Adrenal gland (tissue), 19 donors: ENCODE measurements at places on chromosomes 4 and X.
A peak's percentile ranks its signal among the peaks of the same experiment; 100 is the strongest.

DNA sequence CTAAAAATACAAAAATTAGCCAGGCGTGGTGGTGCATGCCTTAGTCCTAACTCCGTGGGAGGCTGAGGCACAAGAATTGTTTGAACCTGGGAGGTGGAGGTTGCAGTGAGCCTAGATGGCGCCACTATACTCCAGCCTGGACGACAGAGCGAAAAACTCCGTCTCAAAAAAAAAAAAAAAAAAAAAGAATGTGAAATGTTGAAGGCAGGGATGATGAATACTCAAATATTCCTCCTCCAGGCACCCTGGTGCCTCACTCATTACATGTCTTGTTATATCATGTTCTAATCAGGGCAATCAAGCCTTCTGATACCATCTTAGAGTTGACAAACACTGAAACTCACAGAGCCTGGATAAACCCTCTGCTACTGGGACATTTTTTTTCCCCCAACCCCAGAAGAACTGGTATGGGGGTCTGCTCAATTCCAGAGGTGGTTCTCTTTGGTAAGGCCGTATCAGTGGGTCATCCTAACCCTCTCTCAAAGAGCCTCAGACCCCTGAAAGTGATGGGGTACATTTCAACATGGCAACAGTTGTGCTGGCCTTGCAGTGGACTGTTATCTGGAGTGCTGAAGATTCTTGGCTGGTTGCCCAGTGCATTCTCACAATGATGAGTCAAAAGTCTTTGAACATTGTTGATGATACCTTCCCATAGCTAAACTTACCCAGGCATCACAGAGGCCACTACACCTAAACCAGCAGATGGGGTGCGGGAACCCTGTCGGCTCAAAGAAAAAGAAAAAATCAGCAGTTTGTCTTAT lies 2.4 kb upstream of the SH3KBP1 start:
- H3K27ac ChIP-seq, result no peak overlapping the region
- H3K4me3 ChIP-seq, result no peak overlapping the region
- H3K4me1 ChIP-seq, result no peaks in the 10 kb centered on the region
- peak; percentile 78 for DNase-seq
- no peaks in the 10 kb centered on the region for H3K27me3 ChIP-seq
- H3K36me3 ChIP-seq, result no peaks in the 10 kb centered on the region

DNA sequence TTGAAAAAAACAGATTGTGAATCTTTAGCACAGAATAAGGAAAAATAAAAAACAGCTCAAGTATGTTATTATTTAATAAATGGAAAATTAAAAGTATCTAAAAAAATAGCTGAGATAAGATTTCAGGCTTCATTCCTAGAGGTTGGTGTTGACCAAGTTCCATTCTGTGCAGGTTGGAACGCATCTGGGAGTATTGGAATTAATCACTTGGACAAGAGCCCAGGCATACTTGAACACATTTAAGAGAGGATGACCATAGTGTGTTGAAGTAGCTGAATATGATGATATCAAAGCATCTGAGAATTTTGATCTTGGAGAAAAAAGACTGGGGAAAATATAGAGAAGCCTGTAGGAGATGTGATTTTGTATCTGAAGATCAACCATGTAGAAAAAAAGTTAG lies 54.6 kb upstream of the VCX start:
- H3K4me1 ChIP-seq, result no peaks in the 10 kb centered on the region
- H3K36me3 ChIP-seq, result no peaks in the 10 kb centered on the region
- DNase-seq, result no peak

GRCh38 chr4:169770416-169770815 lies 12.7 kb upstream of the HPF1 start:
- H3K36me3 ChIP-seq, result no peaks in the 10 kb centered on the region
- H3K27ac ChIP-seq, result no peak overlapping the region
- H3K4me3 ChIP-seq, result no peak overlapping the region
- peaks cover 9% of the 10 kb centered on the region for H3K27me3 ChIP-seq
- DNase-seq, result no peak

DNA sequence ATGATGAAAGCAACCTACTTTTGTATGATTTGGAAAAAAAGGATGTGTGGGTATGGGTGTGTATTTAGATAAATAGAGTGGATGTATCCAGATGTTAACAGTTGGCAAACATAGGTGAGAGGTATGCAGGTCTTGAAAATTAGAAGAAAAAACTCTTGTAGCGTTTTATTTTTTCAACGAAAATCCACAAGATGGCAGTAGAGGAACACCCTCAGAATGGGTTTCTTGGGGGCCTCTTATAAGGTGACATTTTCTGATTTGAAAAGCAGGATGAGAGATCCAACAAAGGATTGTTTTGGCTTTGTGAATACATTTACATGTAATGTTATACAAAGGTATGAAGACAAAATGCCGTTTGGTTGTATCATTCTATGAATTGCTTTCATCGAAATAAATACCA lies 68.3 kb downstream of the FMR1NB start:
- no peak overlapping the region for H3K27ac ChIP-seq
- H3K36me3 ChIP-seq, result no peaks in the 10 kb centered on the region
- no peaks in the 10 kb centered on the region for H3K4me1 ChIP-seq
- H3K4me3 ChIP-seq, result no peak overlapping the region

- no peak overlapping the region for H3K4me3 ChIP-seq
- no peaks in the 10 kb centered on the region for H3K27me3 ChIP-seq
- no peak overlapping the region for H3K27ac ChIP-seq
- H3K36me3 ChIP-seq, result no peaks in the 10 kb centered on the region
- H3K4me1 ChIP-seq, result no peaks in the 10 kb centered on the region
Observed at GRCh38 chr4:175705407-175705806, 106.7 kb downstream of the GPM6A start.

DNA sequence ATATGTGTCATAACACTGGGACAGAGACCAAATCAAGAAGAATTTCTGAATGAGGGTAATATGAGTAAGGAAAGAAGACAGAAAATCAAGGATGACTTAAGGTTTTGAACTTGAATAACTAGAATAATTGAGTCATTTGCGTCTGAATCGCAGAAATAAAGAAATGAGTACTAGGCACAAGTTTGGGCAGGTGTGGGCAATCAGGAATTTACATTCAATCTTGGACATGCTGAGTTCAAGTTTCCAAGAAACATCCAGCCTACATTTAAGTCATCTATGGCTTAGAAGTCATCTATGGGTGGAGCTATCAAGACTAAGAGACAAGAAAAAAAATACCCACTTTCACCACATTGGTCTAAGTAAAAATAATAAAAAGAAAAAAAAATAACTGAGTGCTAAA lies 30.4 kb upstream of the WDR44 start:
- no peak overlapping the region for H3K27ac ChIP-seq
- no peaks in the 10 kb centered on the region for H3K36me3 ChIP-seq
- peaks cover 3% of the 10 kb centered on the region for H3K27me3 ChIP-seq
- DNase-seq, result no peak
- no peaks in the 10 kb centered on the region for H3K4me1 ChIP-seq

DNA sequence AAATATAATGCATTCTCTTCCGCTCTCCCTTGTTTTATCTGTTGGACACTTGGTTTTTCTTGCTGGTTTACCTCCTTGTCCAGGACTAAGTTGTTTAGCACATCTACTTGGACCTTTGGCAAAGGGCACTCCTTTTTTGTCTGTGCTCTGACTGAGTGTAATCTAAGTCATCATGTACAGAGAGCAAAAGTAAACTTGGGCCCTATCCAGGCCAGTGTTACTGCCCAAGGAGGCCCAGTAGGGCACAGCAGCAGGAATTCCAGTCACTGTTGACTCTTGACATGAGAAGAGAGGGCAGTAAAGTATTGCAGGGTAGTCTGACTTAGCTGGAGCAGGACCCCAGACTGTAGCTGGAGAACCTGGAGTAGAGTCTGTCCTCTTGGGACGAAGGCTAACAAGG lies 445.5 kb downstream of the ZIC3 start:
- H3K4me3 ChIP-seq, result no peak overlapping the region
- no peak for DNase-seq
- no peak overlapping the region for H3K27ac ChIP-seq
- H3K36me3 ChIP-seq, result no peaks in the 10 kb centered on the region

- no peak overlapping the region for H3K4me3 ChIP-seq
- H3K27me3 ChIP-seq, result no peaks in the 10 kb centered on the region
Observed at GRCh38 chr4:107468812-107469211, 251.2 kb downstream of the PAPSS1 start.

DNA sequence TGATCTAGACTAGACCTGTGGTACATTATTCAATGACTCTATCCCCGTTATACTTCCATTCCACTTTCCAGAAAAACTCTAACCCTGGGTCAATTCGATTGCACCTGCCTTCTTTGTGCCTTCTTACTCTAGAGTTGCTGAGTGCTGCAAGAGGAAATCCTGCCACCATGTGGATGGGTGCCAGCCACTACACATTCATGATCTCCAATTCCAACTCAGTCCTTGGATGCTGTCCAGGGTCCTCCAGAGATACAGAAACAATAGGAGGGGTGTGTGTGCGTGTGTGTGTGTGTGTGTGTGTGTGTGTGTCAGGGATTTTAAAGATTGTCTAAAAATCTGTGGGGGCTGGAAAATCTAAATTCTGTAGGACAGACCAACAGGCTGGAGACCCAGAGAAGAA lies 42.9 kb upstream of the INTS6L start:
- H3K36me3 ChIP-seq, result no peaks in the 10 kb centered on the region
- peaks cover 5% of the 10 kb centered on the region for H3K27me3 ChIP-seq
- DNase-seq, result peak; percentile 91
- H3K27ac ChIP-seq, result no peak overlapping the region
- H3K4me3 ChIP-seq, result no peak overlapping the region

DNA sequence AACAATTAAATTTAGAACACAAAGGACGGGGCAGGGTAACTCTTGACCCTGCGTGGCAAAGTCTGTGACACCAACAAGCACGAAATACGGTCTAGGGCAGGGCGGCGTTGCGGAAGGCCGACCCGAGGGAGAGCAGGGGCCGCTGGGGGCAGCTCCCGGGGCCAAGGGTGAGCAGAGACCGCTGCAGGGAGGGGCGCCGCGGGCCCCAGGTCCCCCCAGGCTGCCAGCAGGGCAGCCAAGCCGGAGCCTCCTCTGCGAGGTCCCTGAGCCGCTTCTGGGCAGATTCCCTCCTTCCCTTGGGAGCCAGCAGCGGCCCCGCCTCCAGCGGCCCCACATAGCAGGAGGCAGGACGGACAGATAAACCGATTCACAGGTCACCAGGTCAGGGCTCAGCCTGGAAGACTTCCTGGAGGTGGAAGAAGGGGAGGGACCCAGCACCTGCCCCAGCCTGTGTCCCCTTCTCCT lies 90.2 kb downstream of the FAM53A start:
- DNase-seq, result no peak
- H3K27me3 ChIP-seq, result peaks cover 14% of the 10 kb centered on the region
- H3K36me3 ChIP-seq, result no peaks in the 10 kb centered on the region
- no peak overlapping the region for H3K4me3 ChIP-seq
